Fibroblast of lung (primary cell): ENCODE measurements at places on chromosomes 5 and 9.

- peak; percentile 52 for DNase-seq
These were observed 73.3 kb upstream of the NREP start for GRCh38 chr5:111830333-111830732.

GRCh38 chr5:38023799-38024198 lies 184.0 kb upstream of the GDNF start:
- no peak for DNase-seq

- DNase-seq = no peak
These were observed 90.5 kb downstream of the ADAMTS12 start for GRCh38 chr5:33801292-33801691.

- no peak for DNase-seq
These were observed 34.0 kb downstream of the PTPN3 start for GRCh38 chr9:109463924-109464625.

DNA sequence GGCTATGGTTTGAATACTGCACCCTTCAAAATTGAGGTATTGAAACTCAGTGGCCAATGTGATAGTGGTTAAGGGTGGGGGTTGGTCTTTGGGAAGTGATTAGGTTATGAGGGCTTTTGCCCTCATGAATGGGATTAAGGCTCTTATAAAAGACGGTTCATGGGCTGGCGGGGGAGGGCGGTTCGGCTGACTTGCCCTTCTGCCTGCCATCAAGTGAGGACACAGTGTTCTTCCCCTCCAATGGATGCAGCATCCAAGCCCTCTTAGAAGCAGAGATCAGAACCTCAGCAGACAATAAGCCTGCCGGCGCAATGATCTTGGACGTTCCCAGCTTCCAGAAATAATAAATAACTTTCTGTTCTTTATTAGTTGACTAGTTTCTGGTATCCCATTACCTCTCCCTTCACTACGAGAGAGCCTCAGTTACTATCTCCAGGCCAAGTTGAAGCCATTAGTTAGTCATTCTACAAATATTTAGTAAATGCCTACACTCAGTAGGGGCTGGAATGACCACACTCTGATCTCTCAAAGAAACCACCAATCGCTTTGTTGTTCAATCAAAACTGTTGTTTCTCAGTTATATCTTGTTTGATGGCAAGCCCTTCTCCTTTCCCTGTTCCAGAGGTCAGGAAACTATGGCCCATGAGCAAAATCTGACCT lies 219.3 kb downstream of the TSSK1B start:
- DNase-seq = peak; percentile 65

GRCh38 chr9:98228392-98229089 lies 26.9 kb downstream of the TBC1D2 start:
- no peak for DNase-seq

GRCh38 chr5:140391312-140391711 lies 10.3 kb upstream of the ANKHD1 start:
- peak; percentile 70 for DNase-seq

- DNase-seq = peak; percentile 60
These were observed 59.9 kb downstream of the ZFAND5 start for GRCh38 chr9:72305102-72305546.

DNA sequence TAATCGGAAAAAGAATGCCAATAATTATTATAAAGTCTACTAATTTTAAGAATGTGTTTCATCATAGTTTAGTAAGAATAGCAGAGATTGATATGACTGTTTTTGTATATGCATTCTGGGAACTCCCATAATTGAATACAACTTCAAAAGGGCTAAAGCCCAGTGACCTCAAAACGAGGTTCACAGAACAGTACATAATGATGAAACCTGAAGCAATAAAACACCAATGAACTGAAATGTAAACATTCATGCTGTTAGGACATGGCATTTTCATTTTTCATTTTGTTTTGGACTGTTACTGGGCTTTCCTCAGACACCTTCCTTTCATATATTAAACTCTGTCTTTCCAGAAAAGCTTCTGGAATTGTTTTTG lies 684 bp upstream of the JMY start:
- DNase-seq = peak; percentile 94

DNA sequence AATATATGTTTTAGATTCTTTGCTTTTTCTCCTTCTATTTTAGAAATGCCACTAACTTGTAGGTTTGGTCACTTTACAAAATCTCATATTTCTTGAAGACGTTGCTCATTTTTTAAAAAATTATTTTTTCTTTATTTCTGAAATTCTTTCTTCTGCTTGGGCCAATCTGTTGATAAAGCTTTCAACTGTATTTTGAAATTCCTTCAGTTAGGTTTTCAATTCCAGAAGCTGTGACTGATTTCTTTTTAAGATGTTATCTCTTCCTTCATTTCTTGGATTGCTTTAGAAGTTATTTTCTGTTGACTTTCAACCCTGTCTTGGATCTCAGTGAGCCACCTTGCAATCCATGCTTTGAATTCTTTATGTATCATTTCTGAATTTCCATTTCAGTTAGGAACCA lies 64.2 kb downstream of the SLC25A46 start:
- no peak for DNase-seq

DNA sequence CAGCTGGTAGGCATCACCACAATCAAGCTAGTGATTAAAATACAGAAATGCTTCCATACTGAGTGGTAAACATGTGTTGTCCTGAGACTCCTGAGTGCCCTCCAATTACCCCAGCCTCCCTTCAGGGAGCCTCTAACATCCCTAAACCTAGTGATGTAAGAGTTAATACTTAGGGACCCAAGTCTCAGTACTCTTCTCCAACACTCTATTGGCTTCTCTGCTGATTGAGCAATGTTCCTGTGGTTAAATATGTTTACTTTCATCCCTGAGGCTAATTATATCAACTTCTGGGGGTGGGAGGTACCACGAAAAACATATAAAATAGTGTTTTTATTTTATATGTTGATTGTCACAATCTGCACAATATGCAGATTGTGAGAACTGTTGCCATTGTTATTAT lies 5.0 kb downstream of the GRXCR2 start:
- DNase-seq = peak; percentile 79

DNA sequence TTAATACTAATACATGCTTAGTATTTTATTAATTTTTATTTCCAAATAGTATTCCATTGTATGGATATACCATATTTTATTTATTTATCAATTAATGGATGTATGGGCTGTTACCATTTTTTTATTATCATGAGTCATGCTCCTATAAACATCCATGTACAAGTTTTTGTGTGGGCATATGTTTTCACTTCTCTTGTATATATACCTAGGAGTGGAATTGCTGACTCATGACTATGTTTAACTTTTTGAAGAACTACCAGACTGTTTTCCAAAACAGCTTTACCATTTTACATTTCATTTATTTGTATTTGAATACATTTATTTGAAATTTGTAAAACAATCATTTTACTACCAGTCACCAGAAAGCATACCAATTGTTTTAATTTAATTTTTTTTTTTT lies 14.1 kb upstream of the LRRC19 start:
- peak; percentile 82 for DNase-seq

- no peak for DNase-seq
These were observed 125.3 kb downstream of the CRB2 start for GRCh38 chr9:123481209-123481865.

DNA sequence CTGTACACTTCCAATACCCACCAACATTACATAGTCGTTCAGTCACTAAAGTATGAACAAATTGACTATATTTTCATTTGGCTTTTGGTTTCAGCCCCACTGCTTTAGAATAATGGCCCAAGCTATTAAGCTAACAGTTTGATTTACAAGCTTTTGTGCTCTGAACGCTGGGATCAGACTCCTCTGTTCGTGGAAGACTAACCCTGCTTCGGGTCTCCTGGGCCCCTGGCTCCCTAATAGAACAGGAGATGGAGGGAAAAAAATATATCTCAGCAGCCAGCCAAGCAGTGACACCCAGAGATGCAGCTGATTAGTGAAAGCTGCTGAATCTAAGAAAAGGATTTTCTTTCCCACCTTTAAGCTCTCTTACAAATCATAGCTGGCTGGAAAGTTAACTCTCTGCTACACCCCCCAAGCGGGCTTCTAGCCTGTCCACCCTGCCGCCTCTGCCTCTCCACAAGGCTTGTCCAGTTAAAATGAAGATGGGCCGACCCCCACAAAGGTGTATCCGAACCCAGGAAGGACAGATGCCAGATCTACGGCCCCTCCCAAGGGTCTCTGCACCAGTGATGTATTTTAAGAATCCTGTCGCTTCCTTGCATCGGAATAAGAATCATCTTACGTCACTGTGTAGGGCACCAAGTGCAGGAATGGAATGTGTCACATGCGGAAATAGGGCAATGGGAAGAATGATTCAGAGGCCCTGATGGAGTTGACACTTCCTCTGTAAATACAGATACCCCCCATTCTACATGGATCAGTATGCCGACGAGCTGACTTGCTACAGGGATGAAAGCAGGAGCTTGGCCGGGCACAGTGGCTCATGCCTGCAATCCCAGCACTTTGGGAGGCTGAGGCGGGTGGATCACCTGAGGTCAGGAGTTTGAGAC lies 33.4 kb upstream of the BARHL1 start:
- peak; percentile 12 for DNase-seq

GRCh38 chr5:154163327-154164248 lies 26.9 kb upstream of the GALNT10 start:
- DNase-seq = no peak

DNA sequence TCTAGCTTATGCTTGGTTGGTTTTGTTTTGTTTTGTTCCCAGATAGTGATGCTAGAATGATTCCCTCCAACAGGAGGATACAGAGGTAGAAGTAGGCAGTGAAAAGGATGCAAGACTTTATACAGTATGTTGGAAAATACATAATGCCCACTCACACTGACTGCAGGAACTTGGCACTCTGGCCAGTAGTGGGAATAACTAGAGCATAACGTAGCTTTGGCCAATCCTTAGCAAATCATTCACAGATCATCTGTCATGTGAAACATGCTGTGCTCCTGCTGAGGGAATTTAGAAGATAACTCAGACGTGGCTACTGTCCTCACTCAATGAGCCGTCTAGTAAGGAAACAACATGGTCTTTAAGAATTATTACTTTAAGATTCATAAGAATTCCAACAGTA lies 13.5 kb downstream of the CFAP90 start:
- no peak for DNase-seq

- no peak for DNase-seq
These were observed 20.8 kb downstream of the FGD3 start for GRCh38 chr9:92968081-92968480.

DNA sequence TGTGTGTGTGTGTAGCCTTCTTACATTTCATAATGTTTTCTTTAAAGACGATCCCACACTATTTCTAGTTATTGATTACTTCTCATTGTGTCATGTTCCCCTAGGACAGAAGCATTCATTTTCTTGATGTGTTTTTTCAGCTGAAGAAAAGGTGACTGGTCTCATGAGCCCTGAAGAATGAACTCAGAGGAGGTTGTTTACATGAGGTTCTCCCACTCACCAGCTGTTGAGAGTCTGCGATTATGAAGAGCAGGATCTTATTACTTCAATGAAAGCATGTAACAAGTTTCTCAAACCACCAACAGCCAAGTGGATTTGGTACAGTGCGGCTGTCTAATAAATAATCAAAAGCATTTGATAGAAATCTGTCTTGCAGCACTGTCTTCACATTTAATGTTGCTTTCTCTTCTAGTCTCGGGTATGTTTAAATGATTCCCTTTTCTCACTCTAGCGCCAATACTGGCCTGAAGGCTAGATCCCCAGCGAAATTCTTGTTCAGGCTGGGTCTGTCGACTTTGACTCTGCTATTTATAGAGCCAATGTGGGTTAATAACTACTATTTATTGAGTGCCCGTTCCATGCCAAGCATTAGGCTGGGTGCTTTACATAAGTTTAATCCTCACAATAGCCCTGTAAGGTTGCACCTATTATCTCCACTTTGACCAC lies 9.6 kb upstream of the FSD1L start:
- peak; percentile 85 for DNase-seq

GRCh38 chr5:15715967-15716366 lies 216.0 kb downstream of the FBXL7 start:
- no peak for DNase-seq

GRCh38 chr9:21121595-21122251 lies 19.9 kb downstream of the IFNW1 start:
- DNase-seq = no peak

DNA sequence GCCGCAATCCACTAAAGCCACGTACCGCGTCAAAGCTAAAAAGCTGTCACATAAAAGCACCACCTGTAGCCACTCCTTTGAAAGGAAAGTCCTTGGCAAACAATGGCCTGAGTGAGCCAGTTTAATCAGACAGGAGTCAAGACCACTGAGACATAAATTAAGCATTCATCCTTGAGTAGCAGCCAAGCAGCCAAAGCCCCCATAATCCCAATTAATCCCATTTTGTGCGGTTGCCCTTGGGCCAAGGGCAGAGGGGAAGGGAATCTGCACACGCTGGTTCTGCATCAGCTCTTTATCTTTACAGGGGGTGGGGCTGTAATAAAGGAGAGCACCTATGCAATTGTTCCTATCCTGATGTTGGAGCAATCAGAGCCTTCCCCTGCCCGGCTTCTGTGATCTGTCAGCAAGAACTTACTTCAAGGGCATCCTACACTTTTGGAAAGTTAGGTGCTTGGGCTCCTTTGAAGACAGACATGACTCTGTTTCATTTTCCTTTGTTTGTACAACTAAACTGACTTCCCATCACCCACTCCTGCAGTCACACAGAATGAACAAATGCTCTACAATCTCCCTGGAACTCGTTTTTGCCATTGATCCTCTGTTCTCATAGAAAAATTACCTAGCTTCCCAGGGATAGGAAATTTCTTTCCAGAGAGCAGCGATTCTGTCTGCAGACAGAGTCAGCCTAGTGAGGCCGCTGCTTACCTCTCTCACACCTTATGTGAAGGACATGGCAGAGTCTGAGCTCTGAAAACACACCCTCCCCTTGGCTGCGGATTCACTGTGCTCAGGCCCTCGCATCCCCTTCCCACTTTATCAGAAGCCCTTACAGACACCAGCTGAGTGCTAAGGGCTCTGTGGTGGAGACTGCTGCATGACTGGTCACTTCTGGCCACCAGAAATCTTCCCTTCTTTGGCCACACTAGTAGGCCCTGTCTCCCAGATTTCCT lies 116.2 kb upstream of the TBCA start:
- DNase-seq = no peak

DNA sequence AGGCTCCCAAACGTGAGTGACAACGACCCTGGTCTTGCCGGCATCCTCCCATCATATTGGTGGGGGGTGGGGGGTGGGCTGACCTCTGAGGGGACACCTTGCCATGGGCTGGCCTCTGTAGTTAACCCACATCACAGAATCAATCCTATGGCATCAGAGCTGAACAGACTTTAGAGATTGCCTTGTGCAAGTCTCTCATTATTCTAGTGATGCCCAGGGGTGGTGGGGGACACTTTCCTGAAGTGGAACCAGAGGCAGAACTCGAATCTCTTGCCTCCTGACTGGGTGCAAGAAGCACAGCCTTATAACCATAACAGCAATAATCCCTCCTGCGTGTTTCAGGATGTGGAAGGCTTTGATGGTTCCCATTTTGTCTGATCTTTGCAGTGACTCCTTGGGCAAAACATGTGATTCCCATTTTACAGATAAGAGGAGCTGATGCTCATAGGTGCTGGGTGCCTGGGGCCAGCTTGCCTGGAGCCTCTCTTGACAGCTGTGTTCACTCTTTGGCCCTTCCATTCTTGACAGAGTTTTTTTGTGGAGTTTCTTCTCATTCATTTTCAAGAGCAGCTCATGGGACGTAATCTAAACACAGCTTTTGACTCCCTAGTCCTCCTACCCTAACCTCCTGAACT lies 18.6 kb upstream of the PITX1 start:
- no peak for DNase-seq

- no peak for DNase-seq
These were observed 1.1 kb downstream of the NTNG2 start for GRCh38 chr9:132162764-132163456.

- peak; percentile 95 for DNase-seq
These were observed 12.7 kb downstream of the CSF2 start for GRCh38 chr5:132086277-132086794.

GRCh38 chr5:134553821-134554267 lies 28.4 kb downstream of the JADE2 start:
- no peak for DNase-seq
